H1 (cell line): ENCODE measurements at places on chromosomes 7 and 10.

DNA sequence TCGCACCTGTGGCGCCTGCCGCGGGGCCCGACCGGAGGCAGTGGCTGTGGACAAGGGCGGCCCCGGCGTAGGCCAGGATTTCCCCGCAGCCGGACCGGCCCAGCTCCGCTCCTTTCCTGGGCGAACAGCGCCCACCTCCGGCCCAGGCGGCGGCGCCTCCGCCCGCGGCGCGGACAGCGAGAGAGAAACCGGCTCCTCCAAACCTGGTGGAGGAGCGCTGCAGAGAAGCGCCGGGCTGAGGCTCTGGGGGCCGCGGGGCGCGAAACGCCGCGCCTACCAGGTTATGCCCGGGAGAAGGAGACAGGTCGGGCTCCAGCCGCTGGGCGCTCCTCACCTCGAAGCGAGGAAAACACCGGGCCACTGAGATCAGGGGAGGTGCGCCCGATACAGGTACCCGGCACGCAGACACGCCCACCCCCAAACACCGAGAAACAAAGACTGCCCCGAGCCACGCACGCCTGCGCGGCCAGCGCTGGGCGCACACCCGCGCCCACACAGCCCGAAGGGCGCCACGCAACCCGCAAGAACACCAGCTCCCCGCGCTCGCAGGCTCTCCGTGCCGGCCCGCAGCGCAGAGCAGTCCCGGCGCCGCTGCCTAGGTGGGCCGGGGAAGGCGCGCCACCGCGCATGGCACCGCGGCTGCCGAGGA lies 3.3 kb downstream of the GRID1 start:
- peak; percentile 88 for DNase-seq

GRCh38 chr10:62614389-62615157 lies 189.9 kb upstream of the ADO start:
- no peak for DNase-seq

DNA sequence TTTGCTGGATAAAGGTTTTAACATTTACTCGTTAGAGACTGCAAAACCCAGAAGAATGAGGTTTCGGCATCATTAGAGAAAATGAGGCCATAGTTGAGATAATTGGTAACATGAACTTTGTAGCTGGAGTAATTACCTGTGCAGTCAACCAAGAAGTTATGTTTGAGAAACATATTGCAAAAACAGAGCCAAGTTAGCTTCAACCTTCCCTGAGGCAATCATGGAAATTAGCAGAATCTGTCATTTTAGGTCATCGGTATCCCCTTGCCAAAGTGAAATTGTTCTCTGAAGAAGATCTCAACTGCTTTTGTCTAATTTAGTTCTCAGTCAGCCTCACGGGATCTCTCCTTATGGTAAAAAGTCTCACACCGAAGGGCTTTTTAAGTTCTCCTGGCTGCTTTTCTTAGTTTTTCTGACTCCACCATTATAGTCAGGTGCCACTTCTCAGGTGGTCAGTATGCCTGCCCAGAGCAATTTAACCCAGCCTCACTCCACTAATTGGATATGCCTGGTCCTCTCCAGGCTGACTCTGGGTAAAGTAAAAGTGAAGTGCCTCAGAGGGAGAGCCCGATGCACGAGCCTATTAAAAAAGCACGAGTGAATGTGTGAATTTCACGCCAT lies 52.5 kb downstream of the NRCAM start:
- DNase-seq = no peak

DNA sequence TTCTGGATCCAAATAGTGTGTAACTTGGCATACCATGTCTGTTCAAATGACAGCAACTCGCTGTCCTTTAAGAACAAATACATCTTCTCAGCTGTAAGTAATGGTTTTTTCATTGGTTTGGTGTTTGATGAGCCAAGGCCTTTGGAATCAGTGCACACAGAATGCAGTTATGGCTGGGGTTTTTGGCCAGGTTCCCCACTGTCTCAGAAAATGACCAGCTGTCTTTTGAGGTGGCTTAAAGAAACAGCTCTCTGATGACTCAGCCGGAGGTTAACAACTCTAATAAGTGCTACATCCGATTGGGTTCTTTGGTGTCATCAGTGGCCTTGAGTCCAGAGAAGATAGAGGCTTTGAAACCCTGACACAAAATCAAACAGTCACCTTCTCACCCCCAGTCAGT lies 688.4 kb downstream of the REEP3 start:
- no peak for DNase-seq

DNA sequence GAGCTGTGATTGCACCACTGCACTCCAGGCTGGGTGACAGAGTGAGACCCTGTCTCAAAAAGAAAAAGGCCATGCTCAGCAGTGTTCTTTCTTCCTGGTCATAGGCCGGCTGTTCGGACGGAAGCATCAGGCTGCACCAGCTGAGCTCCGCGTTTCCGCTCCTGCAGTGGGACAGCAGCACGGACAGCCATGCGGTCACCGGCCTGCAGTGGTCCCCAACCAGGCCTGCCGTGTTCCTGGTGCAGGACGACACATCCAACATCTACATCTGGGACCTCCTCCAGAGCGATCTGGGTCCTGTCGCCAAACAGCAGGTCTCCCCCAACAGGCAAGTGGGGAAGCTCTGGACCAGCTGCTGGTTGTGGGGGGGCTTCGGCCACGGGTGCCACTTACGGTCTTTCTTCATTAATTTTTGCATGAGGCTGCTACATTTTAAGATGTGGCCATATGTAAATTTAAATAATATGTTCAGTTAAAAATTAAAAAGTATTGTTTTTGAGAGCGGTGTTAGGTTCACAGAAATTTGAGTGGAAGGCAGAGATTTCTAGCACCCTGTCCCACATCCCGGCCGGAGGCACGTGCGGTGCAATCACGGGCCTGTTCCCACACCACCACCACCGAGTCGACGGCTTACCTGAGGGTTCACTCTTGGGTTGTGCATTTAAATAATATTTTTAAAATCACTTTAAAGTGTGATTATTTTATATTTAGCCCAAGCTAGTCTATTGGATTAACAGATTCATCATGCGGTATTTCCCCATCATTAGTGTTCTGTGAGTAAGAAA lies 85.7 kb downstream of the DYNC2I1 start:
- DNase-seq = no peak

GRCh38 chr10:7267142-7267541 lies 143.7 kb downstream of the SFMBT2 start:
- no peak for DNase-seq

DNA sequence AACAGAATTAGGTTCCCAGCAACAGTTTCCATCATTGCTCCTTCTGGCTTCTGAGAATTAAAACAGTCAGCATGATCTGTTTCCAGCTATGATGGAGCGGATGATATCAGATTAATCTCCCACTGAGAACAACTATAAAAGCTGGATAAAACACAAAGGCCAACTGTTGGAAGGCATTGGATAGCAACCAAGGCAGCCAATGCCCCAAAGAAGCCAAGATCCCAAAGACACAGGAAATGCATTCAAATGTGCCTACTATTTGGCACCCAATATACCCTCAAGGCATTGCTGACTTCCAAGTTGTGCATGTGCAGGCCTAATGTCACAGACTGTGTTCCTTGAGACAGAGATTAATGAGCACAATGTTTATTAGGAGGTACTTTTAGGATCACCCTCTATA lies 259.3 kb downstream of the ARHGAP12 start:
- no peak for DNase-seq

DNA sequence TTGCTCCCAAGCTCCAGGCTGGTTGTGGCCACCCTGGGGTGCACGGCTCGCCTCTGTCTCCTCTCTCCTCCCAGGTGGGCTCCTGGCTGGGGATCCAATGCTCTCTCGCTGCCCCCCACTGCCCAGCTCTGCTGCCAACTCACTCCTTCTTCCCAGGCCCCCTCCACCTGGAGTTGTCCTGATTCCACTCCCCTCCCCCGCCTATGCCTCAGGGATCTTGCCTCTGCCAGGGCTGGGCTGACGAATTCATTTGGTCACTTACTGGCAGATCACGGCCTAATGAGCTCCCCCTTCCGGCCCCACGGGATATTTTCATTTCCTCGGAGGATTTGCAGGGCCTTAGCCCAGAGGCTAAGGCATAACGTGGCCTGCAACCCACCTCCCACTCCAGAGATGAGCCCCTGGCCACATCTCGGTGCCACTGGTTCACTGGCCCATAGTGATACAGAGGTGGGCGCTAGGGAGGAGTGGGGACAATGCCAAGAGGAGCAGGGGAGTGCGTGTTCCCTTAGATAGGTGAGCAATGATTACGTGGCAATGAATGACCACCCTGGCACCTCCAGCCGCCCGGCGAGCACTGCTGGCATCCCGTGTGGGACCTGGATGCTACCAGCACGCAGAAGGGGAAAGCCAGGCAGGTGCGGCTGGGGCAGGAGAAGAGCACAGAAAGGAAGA lies 344.6 kb upstream of the SHH start:
- peak; percentile 19 for DNase-seq

- DNase-seq = no peak
Measured at GRCh38 chr10:124935946-124936345, 6.0 kb upstream of the ZRANB1 start.

DNA sequence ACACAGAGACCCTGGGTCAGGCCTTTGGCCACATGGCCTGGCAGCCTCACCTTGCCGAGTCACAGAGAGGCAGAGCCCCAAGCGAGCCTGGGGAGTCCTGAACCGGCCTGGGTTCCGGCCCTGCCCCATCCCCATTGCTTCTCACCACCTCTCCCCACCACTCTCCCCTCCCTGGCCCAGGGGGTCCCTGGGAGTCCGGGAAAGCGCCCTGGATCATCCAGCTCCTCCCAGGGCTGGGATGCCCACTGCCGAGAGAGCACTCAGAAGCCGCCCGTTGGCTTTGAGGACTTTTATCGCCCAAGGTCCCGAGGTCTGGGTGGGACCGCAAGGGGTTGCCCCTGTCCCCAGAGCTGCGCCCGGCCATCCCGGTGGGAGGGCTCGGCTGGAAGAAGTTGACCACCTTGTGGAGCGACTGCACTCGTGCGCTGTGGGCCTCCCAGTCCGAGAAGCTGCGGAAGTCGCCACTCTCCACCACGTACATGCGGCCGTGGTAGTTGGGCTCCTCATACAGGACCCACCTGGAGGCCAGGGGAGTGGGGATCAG lies 8.1 kb downstream of the CRYGN start:
- no peak for DNase-seq

DNA sequence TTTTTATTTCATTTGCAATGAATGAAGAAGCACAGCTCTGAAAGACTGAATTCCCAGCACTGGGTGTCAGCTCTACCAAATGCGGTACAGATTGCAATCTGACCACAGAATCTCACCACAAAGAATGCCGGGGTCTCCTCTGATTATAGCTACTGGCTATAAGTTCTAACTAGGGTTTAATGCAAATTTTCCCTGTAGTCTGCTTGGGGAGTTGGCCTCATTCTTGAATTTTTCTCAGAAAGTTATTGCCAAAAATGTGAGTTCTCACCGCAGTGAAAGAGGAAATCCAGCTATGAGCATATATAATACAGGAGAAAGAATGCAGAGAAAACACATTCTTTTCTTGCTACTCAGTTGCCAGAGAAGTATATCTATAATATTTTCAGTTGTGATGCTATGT lies 1255.7 kb upstream of the LRRTM3 start:
- no peak for DNase-seq

- no peak for DNase-seq
Measured at GRCh38 chr7:42285383-42285824, 48.4 kb upstream of the GLI3 start.

GRCh38 chr10:62442006-62442405 lies 67.8 kb downstream of the ZNF365 start:
- DNase-seq = no peak

DNA sequence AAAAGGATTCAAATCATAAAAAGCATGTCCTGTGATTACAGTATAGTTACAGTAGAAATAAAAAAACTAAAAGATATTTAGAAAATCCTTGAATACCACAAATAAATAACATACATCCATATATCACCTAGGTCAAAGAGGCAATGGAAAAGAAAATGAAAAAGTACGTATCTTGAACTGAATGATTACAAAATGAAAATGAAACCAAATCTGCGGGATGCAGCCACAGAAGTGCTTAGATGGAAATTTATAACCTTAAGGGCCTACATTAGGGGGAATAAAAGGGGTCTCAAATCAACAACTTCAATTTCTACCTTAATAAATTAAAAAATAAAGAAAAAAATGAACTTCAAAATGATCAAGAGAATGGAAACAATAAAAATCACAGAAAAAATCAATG lies 879.0 kb upstream of the CELF2 start:
- DNase-seq = no peak

DNA sequence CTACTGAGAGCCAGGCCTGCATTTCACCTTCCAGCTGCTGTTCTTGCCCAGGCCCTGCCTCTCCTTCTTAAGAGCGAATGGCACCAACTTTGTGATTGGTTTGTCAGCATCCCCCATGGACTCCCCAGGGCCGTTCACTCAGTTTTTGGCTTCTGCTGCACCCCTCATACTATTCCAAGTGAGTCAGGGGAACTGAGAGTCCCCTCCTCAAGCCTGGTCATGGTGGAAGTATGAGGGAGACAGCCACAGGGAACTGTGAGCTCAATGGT lies 62.4 kb upstream of the ANTXRL start:
- no peak for DNase-seq

DNA sequence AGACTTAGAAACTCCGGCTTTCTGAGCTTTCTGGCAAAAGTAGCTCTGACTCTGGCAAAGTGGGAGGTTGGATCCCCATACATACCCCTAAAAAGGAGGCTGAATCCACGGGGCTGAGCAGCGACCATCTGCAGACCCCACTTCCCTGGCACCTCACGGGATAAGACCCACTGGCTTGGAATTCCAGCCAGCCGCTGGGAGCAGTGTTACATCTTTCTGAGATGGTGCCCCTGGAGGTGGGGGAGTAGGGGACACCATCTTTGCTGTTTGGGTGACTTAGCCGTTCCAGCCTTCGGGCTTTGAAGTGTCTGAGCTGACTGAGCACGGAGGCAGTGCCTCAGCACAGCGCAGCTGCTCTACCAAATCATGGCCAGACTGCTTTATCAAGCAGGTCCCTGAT lies 45.0 kb upstream of the GRM3 start:
- DNase-seq = no peak

- DNase-seq = no peak
Measured at GRCh38 chr10:11626071-11626470, 14.6 kb upstream of the USP6NL start.
